ENCODE measurements at places on chromosomes 3 and 15.

- no peak for DNase-seq
Observed at GRCh38 chr3:172034786-172035685, 4.3 kb upstream of the FNDC3B start.

GRCh38 chr3:193598202-193598601 is 5.2 kb downstream of the OPA1 start:
- DNase-seq = no peak

- no peak for DNase-seq
Observed at GRCh38 chr15:71341811-71342550, 226.7 kb downstream of the THSD4 start.

DNA sequence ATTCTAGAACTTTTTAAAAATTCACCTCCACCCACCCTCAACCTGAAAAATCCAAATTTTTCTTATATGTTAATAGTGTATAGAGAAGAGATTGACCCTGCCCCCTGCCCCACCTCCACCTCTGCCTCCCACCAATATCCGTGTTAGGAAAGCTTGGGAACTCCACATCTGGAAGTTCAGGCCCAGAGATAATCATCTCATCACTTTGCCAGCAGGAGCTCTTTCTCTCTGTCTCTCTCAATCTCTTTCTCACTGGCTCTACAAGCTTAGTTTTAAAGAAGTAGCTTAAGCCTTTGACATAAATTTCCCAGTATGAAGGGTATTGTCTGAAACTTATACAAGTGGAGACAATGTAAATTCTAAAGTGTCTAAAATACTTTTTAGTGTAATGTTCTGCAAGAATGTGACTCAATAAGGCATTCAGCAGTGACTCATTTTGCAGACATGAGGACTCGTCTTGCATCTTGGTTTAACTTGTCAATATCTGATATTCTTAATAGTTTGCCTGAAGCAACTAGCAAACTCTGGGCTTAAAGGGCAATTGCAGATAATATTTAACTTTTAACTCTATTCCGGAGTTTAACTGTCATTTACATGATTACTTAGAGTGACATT is 299.8 kb upstream of the EPHA3 start:
- no peak for DNase-seq

DNA sequence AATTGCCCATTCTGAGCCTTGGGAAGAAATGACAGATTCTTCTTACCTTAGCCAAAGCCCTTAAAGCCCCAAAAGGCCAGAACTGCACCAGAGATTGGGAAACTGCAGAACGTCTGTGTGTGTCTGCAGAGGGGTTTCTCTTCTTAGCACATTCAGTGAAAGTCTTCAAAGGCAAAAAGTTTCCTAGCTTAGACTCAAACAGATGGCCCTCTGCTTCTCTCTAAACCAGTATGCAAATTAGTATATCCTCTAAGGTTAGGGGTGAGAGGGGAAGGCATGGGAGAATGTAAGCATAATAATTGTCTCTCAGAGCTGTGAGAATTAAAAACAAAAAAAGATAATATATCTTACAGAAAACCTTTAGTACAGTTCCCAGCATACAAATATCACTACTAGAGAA is 334.0 kb upstream of the MCTP2 start:
- DNase-seq = no peak

DNA sequence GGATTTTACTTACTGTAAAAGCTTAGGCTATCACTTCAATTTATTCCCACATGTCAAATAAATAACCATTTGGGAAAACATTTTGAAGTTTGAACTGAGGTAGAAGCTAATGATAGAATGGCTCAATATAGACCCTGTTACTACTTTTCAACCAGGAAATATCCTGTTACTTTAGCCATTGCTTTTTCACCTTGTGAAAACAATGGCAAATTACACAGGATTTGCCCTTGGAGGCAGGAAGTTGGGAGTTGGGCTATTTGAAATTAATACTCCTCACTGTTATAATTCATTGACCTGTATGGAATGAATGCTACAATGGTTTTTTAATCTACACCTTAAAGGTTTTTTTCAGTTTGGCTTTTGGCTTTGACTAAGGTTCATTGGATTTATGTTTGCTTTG is 98.1 kb upstream of the UBE2E2 start:
- no peak for DNase-seq

DNA sequence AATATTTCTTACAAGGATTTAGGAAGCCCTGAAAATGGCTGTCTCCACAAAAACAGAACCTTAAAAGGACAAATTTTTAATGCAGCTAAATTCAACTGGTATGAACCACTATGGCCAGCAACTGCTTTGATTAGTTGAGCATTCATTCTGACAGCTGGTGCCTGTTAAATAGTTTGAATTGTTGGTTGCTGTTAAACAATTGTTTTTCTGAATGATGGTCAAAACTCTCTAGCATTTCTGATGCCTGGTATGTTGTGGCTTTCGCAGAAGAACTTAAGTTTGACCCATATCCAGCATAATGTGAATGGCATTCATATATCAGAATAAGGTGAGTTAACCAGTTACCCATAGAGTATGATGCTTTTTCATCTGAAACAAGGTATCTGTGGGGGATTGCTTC is 138.4 kb downstream of the MEIS2 start:
- no peak for DNase-seq

GRCh38 chr3:104514776-104515175 is 851.9 kb upstream of the ALCAM start:
- no peak for DNase-seq

GRCh38 chr3:188875413-188875812 is 296.4 kb upstream of the TPRG1 start:
- DNase-seq = no peak

- DNase-seq = no peak
Observed at GRCh38 chr15:61479613-61480012, 250.5 kb upstream of the RORA start.

DNA sequence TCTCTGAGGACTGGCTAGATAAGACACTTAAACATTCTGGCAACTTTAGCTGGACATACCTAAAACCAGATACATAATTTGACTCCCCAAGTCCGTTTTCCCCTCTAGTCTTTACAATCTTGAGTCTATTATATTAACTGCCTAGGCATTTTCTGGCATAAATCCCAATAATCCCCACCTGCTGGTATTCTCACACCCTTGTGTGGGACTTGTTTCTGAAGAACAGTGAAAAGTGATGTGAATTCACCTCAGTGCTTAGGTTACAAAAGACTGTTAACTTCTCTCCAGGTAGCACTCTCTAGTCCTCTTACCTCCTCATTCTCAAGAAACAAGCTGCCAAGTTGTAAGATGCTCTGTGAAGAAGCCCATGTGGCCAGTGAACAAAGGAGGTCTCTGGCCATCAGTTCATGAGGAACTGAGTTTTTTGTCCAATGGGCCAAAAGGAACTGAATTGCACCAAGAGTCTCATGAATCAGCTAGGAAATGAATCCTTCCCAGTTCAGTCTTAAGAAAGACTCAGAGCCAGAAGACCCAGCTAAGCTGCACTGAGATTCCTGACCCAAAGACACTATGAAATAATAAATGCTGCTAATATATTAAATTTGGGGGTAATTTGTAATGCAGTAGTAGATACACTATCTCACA is 4.1 kb downstream of the OSBPL11 start:
- DNase-seq = no peak

GRCh38 chr3:145191543-145191942 is 969.4 kb downstream of the PLOD2 start:
- DNase-seq = no peak

GRCh38 chr3:129063841-129064482 is 3.4 kb downstream of the GP9 start:
- no peak for DNase-seq

GRCh38 chr3:64691051-64691450 is 3.3 kb upstream of the ADAMTS9 start:
- no peak for DNase-seq

DNA sequence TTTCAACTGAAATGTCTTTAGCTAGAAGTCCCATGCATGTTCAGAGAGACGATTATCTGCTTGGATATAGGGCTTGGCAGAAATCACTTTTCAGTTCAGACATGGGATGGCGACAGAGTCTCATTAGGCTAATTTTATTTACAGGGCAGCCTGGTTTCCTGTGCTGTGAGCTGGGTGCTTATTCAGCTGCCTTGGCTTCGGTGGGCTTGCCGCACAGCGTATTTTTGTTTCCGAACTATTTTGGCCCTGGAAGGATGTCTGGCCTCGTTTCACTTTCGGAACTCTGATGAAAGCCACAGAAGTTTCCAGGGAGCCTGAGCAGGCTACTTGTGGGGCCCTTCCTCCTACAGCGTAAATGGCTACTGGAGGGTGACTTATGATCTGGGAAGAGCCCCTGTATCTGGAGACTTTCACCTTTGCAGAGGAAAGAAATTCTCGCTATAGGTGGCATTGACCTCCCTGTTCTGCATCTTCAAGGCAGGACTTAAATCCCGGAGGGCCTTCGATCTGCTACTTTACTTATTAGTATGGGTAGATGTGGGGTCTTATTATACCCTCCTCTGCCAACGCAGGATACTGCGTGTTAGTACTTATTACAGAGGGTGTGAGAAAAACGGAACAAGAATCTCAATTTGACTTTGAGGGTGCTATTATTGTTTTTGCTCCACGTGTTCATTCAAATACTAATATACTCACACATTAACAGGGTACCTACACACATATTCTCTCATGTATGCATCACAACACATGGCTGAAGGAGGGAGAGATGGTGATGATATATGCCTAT is 364.0 kb upstream of the RBMS3 start:
- peak; percentile 24 for DNase-seq

GRCh38 chr3:67497746-67498145 is 156.7 kb downstream of the SUCLG2 start:
- DNase-seq = no peak

DNA sequence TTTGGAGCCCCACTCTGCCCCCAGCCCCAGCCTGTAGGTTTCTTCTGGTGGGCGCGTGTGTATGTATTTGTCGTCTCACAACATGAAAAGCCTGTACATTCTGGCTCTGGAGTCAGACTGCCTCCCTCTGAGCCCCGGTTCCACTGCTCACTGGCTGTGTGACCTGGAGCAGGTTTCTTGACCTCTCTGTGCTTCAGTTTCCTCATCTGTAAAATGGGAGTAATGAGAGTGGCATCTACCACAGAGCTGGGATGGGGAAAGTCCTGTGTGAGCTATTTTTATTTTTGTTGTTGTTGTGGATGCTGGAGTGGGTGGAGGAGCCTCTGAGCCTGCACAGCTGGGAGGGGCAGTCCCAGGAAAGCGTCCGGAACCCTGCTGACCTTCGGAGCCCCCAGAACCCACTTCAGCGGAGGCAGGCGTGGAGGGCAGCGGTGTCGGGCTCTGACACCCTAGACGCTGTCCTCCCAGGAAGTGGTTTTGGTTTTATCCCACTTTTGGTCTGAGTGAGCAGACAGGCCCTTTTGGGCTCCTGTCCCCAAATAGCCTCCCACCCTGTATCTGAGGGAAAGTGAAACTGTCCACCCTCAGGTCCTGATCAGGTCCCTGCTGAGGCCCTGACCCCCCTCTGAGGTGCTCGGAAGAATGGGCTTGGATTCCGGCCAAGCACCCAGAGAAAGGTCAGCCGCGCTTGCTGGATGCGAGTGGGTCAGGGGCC is 103.5 kb downstream of the CHSY1 start:
- no peak for DNase-seq

DNA sequence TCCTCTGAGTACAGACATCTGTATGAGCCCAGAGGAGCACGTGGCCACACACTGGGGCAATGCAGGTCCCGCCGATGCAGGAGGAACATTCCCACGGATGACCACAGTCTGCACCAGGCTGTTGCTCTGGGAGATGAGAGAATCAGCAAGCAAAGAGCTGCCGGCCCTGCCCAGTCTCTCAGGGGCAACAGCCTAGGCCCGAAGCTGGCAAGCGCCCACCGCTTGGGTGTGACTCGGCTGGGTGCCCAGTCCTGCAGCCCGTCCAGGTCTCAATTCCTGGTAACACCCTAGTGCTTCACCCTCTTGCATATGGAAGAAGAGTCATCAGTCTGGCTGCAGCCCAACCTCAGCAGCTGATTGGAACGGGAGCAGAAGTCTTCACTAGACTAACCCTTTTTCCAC is 153.7 kb upstream of the HES1 start:
- DNase-seq = no peak

- DNase-seq = no peak
Observed at GRCh38 chr3:45056608-45057301, 30.7 kb downstream of the CLEC3B start.

GRCh38 chr3:21328711-21329390 is 422.2 kb downstream of the ZNF385D start:
- no peak for DNase-seq

- DNase-seq = no peak
Observed at GRCh38 chr3:126472277-126473006, 3.2 kb downstream of the ZXDC start.

DNA sequence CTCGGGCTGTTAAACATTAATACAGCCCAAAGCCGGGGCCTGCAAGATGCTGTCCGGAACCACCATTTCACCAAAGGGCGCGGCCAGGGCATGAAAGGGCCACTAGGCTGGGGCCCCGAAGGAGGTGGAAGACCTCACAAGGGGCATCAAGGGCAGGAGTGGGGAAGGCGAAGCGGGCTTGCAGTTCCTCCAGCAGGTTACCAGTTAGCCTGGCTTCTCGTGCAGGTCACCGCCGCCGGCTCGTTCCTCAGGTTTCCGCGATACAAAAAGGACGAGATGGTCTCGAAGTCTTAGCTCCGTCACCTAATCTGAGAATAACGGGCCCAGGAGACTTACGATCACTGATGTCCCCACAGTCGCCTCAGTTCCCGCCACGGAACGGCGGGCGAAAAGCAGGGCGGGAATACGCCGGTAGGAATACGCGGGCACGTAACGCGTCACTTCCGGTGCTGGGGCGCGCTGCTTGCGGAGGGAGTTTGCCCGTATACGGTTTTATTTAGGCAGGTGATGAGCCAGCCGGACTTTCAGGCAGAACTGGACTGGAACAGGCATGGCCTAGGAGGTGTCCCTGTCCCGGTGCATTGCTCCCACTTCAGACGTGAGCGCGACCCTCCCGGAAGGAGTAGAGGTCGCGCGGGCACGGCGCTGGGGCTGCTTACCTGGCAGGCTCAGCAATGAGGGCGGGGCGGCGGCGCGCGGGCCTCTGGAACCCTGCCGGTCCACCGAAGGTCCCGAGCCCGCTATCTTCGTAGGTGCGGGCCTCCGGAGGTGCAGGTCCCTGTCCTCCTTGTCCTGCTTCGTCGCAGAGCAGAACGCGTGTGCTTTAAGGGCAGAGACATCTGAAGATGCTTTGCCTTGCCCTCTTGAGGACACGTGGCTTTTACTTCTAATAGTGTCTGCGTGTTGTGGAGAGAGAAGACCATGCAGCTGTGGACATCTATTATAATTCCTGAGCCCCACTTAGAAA is at the start of gene RFC4:
Gene RFC4, minus strand, starts transcription at position 394 of the 967 bp plus-strand sequence. CDS start 1,769 bp downstream, outside the sequence.
- DNase-seq = peak; percentile 60

DNA sequence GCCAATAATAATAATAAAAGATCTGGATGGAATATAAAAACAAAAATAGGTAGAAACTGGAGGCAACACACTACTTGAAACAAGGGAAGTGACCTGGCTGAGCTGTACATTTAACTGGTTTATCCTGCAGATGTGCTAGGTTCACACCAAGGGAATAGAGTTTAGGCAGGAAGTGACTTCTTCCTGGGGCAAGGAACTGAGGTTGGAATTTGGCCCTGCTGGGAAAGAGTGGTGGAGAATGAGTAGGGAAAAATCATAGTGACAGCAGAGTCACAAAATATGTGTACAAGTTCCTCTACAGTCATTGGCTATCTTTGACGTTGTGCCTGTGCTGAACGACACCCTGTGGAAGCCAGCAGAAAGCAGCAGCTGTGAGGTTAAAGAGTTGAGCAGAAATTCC is 44.1 kb downstream of the ARHGAP11B start:
- DNase-seq = no peak

- no peak for DNase-seq
Observed at GRCh38 chr3:5796541-5796940, 609.0 kb downstream of the EDEM1 start.

- DNase-seq = no peak
Observed at GRCh38 chr3:31377045-31377642, 155.6 kb upstream of the STT3B start.

GRCh38 chr15:44075535-44075934 is 119.5 kb downstream of the FRMD5 start:
- DNase-seq = no peak

All from CD8-positive, alpha-beta T cell (primary cell).